Breast epithelium (tissue), 4 donors: ENCODE measurements at places on chromosomes 6 and 20.

DNA sequence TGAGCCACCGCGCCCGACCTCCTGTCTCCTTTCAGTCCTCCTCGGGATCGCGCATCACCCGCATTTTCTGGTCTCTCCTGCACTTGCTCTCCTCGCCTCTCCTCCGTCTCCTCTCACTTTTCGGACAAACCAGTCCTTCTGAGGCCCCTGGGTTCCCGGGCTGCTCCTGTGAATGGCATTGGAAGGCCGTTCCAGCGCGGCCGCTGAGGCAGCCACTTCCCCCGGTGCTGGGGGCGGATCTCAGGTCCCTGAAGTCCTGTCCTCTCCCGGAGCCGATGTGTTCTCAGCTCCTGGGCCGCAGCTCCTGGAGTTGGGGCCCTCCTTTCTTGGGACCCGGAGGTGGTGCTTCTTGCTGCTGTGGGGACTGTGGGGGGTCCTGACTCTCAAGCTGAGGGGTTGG lies 803 bp downstream of the MICB start:
- no peak for DNase-seq

GRCh38 chr6:122953766-122954165 lies 42.3 kb upstream of the CLVS2 start:
- no peak for DNase-seq

GRCh38 chr20:13105864-13106457 lies 97.2 kb downstream of the SPTLC3 start:
- no peak for DNase-seq

- no peak for DNase-seq
Measured at GRCh38 chr6:81876971-81877370, 124.5 kb upstream of the TENT5A start.

DNA sequence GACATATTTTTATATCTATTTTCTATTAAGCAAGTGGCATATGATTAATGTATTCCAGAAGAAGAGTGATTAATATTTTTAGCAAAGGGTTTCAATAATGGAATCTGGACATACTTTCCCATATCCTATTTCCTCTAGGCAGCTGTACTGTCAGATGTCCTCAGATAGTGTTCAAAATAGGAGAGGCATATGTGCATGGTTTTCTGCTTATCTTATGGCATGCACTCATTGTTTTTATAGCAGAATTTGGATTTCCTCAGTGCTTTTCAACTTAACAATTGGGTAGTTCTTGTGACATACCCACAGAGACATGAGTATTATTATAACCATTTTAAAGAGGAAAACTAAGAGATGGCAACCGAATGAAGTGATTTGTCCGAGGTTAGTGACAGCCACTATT lies 12.6 kb upstream of the SLC17A5 start:
- DNase-seq: no peak

GRCh38 chr6:63449714-63450113 lies 122.6 kb upstream of the LOC128125822 start:
- no peak for DNase-seq

DNA sequence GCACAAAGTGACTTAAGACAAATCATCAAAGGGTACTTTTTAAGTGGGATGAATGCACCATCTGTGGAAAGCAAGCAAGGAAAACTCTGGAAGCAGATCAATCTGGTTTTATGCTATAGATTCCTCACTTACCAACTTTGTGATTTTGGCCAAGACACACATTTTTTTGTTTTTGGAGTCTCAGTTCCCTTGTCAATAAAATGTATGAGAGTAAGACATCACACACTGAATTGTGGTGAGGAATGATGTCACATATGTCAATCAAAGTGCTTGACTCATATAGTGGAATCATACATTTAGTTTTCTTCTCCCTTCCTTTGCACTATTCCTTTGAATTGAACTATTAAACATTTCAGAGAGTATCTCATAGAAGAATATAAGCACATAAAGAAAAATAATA lies 620.5 kb upstream of the CITED2 start:
- no peak for DNase-seq

DNA sequence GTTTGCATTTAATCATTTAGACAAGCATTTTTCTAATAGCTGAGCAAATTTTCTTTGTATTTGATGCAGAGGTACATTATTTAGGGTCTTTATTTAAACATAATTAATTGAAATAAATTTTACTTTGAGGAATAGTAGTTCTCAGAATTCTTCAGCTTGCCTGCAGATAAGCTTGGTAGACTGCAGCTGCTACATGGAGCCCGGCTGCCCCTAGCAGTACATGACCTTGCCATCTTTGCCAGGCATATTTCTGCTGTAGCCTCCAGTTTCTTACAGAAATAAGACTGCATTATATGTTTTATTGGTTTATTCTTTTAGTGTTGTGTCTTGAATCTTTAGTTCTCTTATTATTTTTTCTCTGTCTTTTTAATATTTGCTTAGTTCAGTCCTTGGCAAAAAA lies 396.8 kb downstream of the QKI start:
- no peak for DNase-seq

DNA sequence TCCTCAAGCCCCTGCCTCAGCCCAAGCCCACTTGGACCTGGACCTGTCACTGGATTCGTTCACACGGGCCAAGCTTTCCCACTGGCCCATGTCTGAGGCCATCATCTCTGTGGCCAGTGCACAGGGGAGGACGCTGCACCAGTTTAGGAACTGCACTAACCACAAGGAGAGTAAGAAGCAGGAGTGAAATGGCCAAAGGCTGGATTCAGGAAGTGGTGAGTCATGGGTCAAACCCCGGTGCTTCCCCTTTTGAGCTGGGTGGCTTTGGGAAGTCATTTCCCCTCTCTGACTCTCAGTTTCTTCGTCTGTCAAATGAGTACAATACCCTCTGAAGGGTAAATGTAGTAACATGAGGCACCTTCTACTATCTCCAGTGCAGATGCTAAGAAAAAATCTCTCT lies 87.9 kb downstream of the CD40 start:
- DNase-seq: peak; percentile 24

GRCh38 chr6:109370336-109370735 lies 11.9 kb downstream of the CD164 start:
- DNase-seq: no peak

GRCh38 chr20:54267483-54268003 lies 59.7 kb downstream of the PFDN4 start:
- peak; percentile 74 for DNase-seq

- no peak for DNase-seq
Measured at GRCh38 chr20:36243726-36244125, 7.4 kb downstream of the AAR2 start.

DNA sequence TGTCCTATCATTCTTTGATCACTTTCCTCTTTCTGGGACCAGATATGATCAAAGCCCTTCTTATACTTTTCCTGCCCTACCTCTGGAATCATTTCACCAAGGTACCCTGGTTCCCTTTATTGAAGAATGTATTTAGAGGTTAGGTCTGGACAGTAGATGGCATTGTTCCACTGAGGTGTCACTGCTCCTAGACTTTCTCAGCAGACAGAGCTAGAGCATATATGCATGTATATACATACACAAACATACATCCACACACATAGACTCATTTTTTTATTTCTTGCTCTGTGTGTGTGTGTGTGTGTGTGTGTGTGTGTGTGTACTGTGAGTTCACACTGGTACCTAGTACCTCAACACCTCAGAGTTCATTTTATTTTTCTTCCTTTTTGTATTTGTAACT lies 40.9 kb downstream of the PTPRA start:
- no peak for DNase-seq

DNA sequence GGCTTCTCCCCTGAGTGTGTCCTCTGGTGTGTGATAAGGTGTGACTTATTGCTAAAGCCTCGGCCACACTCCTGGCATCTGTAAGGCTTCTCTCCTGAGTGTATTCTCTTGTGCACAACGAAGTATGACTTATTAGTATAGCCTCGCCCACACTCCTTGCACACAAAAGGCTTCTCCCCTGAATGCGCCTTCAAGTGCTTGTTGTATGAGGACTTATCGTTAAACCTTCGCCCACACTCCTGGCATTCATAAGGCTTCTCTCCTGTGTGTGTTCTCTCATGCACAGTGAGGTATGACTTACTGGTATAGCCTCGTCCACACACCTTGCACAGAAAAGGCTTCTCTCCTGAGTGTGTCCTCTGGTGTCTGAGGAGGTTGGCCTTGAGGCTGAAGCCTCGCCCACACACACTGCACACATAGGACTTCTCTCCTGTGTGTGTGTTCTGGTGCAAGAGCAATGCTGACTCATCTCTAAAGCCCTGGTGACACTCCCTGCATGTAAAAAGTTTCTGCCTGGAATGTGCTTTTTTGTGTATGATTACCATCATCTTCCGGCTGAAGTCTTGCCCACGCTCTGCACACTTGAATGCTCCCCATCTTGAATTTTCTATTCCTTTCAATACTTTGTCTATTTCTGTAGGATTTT lies 20.4 kb downstream of the ZNF337 start:
- DNase-seq: no peak

DNA sequence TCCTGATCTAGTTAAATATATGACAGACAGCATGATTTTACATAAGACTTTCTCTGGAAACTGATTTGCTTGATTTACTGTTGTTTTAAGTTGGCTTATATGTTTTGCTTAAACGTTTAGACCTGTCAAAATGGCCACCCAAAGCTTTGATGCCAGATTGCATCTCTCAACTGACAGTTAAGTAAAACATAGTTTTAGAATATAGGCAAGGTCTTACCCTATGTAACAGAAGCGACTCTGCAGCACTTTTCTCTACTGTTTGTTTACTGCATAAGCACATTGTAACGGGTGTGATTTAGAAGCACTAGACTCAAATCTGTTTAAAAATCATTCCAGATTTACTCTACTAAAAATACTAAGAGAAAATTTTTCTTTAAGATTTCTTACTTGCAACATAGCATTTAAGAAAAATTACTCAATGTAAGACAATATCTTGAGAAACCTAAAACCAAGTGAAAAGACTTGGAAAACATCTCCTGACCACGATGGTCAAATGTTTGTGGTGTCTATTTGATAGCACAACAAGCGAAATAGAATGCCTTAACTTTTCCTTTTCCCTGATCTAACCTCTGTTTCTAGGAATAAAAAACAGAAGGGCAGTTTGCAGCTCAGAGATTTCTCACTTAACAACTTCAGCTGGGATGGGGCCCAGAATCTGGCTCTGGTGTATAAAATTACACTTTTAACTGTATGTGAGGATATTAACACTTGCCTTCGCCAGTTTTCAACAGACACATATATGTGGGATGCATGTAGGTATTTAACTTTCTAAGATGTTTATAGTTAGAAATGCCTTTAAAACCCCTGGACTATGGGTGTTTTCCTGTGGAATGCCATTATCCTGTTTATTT lies 47.4 kb downstream of the AIG1 start:
- no peak for DNase-seq

GRCh38 chr6:134657343-134657742 lies 292.6 kb downstream of the ALDH8A1 start:
- DNase-seq: no peak

DNA sequence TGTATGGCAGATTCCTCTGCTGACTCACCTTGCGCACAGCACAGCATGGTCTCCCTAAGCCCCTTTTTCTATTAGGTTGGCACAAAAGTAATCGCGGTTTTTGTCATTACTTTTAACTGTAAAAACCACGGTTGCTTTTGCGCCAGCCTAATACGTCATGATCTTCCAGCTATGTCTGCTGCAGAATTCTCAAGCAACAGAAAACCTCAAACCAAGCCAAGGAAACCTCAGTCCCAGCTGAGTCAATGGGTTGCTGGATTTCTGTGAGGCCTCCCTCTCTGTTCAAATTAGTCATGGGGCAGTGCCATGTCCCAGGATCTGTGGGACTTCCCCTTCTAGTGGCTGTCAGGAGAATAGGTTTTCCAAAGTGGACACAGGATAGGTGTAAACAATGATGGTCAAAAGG lies 15.7 kb upstream of the ENPP1 start:
- DNase-seq: no peak

GRCh38 chr6:123118811-123119210 lies 122.8 kb downstream of the CLVS2 start:
- DNase-seq: no peak

- no peak for DNase-seq
Measured at GRCh38 chr6:167781868-167782267, 44.8 kb upstream of the AFDN start.

DNA sequence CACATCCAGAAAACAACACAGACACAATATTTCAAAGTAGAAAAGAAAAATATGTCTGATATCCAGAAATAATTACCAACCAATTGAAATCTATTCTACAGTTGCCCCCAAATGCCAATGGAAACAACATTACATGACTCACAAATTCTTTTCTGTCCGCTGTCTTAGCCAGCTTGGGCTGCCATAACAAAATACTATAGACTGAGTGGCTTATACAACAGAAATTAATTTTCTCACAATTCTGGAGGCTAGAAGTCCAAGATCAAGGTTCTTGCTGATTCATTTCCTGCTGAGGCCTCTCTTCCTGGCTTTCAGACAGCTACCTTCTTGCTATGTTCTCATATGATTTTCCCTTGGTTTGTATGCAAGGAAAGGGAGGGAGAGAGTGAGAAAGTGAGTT lies 698.1 kb downstream of the DHX35 start:
- no peak for DNase-seq

DNA sequence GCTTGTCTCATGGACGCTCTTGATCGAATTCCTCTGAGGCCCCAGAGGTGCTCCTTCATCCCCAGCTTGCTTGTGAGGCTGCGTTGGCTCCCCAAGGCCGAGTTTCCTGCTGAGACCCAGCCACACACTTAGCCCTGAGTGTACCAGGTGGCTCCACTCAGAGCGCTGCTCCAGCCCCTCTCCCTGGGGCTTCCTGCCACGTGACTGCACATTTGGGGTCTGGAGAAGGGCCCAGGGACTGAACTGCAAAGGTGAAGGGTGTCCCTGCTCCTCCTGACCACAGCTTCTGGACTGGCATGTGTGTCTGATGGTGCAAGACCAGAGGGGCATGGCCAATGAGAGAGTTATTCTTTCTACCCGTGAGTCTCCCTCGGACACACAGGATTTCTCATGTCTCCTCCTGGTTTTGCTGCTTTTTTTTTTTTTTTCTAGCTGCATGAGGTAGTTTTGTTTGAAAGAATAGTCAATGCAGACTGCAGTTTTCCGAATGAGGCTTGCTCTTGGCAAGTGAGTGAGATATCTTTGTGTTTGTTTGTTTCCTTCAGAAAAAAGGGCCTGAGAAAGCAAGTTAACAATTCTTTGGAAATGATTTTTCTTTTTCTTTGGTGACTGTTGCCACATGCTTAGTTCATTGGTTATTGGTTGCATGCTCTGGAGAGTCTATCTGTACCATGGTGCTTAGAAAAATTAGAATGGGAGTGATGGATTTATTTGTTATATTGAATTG lies 3.1 kb upstream of the ZNF831 start:
- no peak for DNase-seq

DNA sequence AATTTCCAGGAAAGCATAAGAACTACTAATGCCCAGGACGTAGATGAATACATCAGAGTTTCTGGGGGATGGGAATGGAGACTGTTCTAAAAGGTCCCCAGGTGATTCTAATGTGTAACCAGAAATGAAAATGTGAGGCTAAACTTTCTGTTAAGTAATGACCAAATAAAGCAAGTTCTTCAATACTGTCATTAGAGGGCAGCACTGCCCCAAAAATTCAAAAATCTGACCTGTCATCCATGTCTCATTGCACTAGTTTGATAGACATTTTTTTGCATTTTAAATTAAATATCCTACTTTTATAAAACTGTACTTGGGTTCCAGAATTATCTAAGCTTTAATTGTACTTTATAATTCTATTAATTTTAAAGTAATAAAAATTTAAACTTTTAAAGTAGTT lies 94.9 kb downstream of the RFX6 start:
- DNase-seq: no peak
